ENCODE measurements at places on chromosomes 12 and 14.

GRCh38 chr12:121725423-121725822 is 12.9 kb downstream of the TMEM120B start:
- no peak for DNase-seq

GRCh38 chr12:40752011-40752410 is 59.8 kb downstream of the CNTN1 start:
- no peak for DNase-seq

GRCh38 chr14:102785595-102785963 is 8.3 kb downstream of the TRAF3 start:
- DNase-seq: no peak

GRCh38 chr12:113647048-113647447 is 175.4 kb upstream of the LHX5 start:
- no peak for DNase-seq

- DNase-seq: no peak
These were observed 45.9 kb upstream of the SLC6A13 start for GRCh38 chr12:308511-308910.

DNA sequence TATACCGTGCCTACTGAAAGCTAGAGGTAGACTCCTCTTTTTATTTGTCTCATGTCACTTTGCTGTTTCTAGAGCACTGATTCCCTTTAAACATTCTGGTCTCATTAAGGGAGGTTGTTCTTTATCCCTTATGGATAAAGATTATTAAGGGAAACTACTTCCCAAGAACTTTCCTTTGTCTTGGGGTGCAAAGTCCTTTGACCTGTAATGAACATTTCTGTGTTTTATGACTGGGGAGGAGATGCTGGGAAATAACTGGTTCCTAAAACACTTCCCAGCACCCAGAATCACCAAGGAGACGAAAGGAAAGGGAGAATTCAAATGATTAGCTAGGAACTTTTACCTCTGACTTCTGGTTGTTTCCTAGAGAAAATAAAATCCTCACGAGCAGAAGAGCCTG is 63.2 kb upstream of the ACTN1 start:
- no peak for DNase-seq

DNA sequence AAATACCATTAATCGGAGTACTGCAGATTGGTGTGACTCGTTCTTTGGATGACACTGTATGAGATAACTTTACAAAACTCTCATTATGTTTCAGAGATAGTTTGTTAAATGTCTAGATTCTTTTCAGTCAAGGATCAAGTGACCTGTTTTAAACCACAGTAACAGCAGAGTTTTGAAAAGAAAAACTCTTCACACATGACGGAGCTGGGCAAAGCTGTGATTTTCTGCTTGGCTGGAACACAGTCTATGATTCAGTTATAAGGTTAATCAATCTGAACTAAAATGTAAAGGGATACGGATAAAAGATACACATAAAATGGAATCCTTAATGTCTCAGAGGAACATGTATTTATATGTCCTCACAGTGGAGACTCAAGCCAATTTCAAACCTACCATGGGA is 573.2 kb downstream of the PRKD1 start:
- DNase-seq: no peak

- no peak for DNase-seq
These were observed 1.0 kb downstream of the HIP1R start for GRCh38 chr12:122836027-122836921.

DNA sequence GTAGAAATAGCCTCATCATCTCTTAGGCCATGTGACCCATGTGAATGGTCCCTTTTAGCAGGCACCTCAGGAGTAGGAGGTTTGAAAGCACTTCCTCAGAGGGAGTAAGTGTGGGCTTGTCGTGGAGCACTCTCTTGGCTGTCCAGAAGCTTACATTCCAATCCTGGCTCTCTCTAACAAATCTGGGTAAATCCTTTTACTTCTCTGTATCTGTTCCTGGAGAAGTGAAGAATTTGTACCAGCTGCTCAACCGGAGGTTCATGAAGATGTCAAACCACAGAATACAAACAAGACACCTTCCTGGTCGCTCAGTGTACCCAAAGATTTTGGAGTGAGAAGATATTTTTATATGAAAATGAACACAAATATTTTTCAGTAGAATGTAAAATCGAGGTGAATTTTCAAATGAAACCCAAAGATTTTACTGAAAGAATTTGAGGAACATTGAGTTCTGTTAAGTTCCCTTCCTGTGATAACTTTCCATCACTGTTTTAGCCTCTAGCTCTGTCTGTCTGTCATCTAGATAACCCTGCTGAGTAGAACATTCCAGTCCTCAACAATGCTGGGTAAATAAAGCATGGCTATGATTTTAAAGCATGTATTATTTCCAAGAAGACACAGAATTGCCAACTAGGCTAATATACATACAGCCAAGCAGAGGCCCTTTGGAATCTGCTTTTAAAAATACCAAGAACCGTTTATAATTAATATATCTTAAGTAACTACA is 263.9 kb upstream of the RGS6 start:
- DNase-seq: no peak

DNA sequence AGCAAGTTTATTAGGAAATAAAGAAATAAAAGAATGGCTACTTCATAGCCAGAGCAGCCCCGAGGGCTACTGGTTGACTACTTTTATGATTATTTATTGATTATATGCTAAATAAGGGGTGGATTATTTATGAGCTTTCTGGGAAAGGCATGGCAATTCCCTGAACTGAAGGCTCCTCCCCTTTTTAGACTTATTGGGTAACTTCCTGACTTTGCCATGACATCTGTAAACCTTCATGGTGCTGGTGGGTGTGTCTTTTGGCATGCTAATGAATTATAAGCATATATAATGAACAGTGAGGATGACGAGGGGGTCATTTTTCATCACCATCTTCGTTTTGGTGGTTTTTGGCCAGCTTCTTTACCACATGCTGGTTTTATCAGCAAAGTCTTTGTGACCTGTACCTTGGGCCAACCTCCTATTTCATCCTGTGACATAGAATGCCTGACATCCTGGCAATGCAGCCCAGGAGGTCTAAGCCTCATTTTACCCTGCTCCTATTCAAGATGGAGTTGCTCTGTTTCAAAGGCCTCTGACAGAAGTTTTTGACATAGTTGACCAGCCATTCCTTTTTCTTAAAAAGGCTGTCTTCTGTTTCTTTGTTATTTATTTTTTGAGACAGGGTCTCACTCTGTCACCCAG is 11.1 kb upstream of the PTGES3 start:
- DNase-seq: no peak

DNA sequence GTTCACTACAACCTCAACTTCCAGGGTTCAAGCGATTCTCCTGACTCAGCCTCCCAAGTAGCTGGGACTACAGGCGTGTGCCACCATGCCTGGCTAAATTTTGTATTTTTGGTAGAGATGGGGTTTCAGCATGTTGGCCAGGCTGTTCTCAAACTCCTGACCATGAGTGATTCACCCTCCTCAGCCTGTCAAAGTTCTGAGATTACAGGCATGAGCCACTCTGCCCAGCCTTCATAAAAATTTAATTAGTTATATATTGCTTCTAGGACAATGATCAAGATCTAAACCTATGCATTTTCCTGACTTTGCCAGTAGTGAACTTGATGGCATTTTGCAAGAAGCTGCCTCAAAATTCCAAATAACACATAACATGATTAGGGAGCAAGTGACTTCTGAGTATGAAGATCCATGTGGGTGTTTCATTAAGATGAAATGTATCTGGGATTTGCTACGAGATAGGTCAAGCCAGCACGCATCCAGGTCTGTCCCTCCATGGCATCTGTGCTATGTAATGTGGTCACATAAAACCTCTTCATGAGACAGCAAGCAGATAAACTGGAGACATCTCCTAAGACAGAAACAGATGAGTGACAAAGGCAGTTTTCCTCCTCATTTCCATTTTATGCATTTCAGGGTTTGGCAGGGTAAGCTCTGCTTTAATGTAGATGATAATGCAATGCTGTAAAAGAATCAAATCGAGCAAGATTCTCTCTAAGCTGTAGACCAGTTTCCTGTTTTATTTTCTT is 319.4 kb upstream of the ATP2B1 start:
- no peak for DNase-seq

DNA sequence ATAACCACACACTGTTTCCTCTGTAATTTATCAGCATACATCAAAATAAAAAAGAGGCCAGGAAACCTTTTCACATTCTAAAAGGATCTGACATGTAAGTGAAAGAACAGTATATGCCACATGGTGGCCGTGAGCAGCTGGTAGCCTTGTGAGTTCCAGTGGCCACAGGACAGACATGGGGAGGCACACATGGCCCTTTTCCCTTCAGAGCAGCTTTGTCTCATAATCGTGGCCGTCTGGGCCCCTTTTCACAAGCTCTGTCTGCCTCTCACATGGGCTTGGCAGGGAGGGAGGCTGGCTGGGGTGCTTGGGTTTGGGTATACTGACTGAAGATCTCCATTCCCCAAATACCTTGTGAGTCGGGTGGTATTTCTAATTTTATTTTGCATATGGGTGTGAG is 1.5 kb upstream of the ZDHHC22 start:
- no peak for DNase-seq

- no peak for DNase-seq
These were observed 70.4 kb upstream of the SFSWAP start for GRCh38 chr12:131640525-131640924.

- DNase-seq: no peak
These were observed 16.8 kb upstream of the MYL2 start for GRCh38 chr12:110937104-110937641.

GRCh38 chr12:26870491-26871419 is 37.8 kb upstream of the ITPR2 start:
- DNase-seq: no peak

DNA sequence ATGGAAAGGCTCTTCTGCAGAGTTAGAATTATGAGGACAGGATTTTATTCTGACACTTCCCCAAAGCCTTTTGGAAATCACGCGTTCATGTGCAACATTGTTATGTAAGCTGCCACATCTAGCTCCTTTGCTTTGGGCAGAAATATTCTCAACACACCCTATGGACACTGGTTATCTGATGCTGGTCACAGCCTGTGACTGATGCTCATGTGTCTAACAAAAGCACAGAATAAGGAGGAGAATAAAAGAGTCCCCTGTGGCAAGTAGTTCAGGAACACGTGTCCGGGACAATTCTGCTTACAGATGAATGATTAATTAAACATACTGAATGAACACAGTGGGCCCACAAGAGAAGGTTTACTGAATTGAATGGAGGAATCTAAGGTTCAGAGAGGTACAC is 22.1 kb downstream of the FOXN3 start:
- no peak for DNase-seq

- DNase-seq: no peak
These were observed 36.5 kb downstream of the ZC3H14 start for GRCh38 chr14:88599326-88599725.

- no peak for DNase-seq
These were observed 1218.9 kb upstream of the TMEM132C start for GRCh38 chr12:127048057-127048456.

DNA sequence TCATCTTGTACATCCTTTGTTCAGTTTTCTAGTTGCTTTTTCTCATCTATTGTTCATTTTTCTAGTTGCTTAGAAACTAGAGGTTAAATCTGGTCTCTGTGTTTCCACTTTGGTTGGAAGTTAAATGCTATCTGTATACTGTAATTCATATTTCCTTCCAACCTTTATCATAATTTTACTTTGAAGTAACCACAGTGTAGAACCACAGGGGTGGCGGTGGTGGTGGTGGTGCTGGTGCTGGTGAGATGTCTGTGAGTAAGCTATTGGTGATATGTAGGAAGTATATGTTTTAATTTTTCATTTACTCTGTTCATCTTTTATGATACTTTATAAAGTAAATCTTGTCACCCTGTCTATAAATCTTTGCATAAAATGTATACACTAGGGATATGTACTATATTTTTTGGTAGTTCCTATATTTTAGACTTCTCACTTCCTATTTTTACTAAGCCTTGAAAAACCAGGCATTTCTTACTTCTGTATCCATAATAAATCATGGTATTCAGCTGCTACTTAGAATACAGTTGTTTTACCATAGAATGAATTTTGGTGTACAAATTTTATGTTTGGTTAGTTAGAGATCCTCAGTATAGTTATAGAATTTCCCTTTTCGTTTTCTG is 31.9 kb downstream of the CCDC91 start:
- no peak for DNase-seq

GRCh38 chr12:59164226-59164625 is 243.9 kb upstream of the LRIG3 start:
- no peak for DNase-seq

DNA sequence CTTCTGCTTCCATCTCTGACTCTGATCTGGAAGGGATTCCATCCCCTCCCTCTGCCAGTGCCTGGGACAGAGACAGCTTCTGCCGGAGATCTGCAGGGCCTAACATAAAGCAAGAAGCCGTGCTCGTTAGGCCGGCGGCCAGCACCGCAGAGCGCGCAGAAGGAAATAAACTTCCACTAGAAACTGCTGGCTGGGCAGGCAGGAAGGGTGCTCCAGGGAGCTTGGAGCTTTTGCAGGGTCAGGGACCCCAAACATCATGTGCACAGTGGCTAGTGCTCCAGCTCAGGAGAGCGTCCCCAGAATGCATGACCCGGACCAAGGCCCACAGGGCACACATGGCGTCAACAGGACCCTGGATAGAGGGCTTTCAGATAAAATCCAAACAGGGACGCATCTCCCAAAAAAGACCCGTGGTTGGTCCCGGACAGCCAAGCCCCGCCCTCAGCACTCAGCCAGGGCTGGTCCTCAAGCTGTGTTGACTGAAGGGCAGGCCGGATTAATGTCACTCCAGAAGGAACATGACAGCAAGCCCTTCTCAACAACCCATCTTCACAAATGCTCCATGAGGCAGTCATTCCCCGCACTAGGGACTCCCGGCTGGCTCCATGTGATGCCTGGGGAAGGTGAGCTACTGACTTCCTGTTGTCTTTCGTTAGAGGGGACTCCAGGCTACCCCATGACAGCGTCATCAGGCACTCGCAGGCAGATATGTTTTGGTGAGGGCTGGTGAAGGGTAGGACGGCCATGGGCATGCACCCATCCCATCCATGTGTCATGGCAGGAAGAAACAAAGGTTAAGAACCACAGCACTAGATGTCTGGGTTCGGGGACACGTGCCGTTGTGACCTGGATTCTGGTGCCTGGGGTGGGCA is 121.5 kb downstream of the CALM1 start:
- no peak for DNase-seq

- no peak for DNase-seq
These were observed 1168.4 kb downstream of the TMEM121 start for GRCh38 chr14:106694638-106695393.

- no peak for DNase-seq
These were observed 11.3 kb downstream of the CS start for GRCh38 chr12:56288705-56289387.

GRCh38 chr12:88566430-88566829 is 13.8 kb downstream of the KITLG start:
- no peak for DNase-seq

DNA sequence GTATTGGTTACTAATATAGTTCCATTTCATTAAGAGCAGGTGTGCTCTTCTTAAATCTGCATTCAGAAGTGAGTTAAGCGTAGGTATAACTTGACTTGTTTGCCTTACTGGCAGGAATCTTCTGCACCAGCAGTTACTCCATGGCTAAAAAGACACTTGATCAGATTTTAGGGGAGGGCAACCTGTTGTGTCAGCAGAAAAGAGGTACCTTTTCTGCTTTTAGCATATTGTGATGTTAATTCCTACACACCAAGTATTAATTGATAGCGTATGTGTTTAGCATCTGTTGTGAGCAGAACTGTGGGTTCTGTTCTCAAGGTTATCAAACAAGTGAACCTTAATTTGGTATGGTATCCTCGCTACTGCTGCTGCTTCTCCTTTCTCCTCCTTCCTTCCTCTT is 38.3 kb downstream of the TTLL5 start:
- no peak for DNase-seq

- DNase-seq: peak; percentile 90
These were observed 115.7 kb downstream of the DIO2 start for GRCh38 chr14:80095623-80096022.
